ENCODE measurements at places on chromosomes 16 and 17. TPM values are rescaled to one million over a fixed set of nuclear protein-coding genes. Genes with fewer than 3 reads are reported as not detected.

AGRP gene
- not detected for polyA plus RNA-seq

FBXW10 gene
- 1.0 TPM for polyA plus RNA-seq

TBX4 gene
- polyA plus RNA-seq, result 0.89 TPM

TPSD1 gene
- polyA plus RNA-seq, result not detected

SPNS3 gene
- 2.7 TPM for polyA plus RNA-seq

TMEM235 gene
- polyA plus RNA-seq, result not detected

- no peak for DNase-seq
Measured at GRCh38 chr17:12812877-12813276, 23.6 kb downstream of the ARHGAP44 start.

GRCh38 chr16:64455275-64455674 lies 666.6 kb downstream of the CDH11 start:
- no peak for DNase-seq

GRCh38 chr17:49382556-49382955 lies 20.5 kb upstream of the ZNF652 start:
- DNase-seq, result no peak

DNA sequence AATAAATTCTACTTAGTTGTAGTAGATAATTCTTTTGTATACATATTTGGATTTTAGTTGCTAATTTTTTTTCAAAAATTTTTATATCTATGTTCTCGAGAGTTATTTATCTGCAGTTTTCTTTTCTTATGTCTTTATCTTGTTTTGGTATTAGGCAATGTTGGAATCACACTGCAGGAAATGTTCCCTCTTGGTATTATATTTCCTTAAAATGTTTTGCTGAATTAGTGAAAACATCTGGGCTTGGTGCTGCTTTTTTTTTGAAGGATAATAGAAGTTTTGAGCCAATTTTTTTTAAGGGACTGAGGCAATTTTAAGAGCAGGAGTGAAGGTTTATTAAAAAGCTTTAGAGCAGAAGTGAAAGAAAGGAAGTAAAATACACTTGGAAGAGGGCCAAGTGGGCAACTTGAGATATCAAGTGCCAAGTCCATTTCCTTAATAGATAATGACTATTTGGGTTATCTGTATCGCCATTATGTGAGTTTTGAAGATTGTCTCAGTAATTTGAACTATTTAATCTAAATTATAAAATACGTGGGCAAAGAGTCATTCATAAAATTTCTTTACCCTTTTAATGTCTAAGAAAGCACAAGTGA lies 1390.1 kb upstream of the CDH8 start:
- DNase-seq, result no peak

DNA sequence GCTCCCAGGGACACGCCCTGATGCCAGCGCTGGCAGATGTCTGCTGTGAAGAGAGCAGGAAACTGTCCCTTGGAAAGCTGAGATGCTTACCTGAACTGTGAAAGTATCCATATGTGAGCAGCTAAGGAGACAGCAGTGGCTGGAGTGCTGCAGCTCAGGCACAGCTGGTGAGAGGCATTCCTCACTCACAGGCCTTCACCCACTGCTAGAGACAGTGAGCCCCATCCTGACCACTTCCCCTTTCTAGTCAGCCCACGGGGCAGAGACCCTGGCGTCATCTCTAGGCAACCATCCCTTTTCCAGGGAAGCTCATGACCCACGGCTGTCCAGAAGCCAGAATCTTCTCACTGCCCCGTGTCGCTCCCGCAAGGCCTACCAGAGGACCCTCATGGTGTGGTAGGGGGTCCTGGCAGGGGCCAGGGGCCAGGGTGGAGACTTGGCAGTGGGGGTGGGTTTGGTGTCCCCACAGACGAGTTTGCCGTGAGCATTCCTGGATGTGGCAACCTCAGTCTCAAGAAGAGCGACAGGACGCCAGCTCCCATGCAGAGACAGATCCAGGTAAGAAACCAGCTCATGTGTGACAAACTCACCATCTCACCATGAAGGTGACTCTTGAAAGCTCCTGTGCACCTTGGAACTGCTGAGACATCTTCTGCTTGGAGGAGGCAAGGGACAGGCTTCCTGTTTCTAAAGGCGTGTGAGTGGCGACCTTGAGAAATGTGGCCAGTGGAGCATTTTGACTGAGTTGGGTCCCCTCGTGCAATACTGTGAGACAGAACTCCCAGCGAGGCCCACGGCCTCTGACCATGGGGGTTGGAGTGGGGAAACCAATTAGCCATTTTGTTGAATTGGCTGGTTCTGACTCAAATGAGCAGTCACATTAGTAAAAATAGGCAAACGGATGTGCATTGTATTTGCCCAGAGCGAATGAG lies at the start of gene SCIMP:
TSS of gene SCIMP (minus strand) at position 216 of the 932 bp plus-strand sequence. CDS start at position 111, 105 bp downstream.
- DNase-seq, result no peak

Measured in left renal pelvis (tissue), 4 donors.